ENCODE measurements at places on chromosomes 16 and 17. TPM values are rescaled to one million over a fixed set of nuclear protein-coding genes. Genes with fewer than 3 reads are reported as not detected.

DNA sequence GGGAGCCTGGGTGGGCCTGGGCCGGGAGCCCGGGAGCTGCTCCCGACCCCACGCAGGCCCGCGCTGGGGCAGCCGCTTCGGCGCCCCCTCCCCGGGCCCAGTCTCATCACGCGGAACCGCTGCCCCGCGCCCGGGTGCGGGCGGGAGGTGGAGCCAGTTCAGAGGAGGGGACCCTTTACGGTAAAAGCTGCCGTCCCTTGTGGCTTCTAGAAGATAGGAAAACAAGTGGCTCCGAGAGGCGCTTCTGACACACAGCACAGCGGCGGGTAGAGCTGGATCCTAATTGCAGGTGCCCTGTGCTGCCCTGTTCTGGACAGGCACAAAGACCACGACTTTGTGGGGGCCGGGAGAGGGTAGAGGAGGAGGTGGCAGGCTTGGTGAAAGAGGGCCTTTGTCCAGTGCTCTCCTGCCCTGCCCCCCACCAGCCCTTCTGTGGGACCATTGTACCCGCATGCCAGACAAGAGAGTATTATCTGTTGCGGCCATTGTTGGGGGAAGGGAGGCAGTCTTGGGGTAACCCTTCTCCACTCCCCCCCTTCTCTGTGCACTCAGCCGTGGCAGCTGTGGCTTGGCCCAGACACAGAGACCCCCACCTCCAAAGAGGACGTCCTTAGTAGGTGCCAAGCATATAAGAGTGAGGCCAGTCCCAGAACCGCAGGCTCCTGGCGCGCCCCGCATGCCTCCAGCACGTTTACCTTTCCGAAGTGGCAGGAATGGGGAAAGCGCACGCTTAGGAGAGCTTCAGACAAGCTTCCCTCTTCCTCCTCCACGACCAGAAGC lies 736 bp downstream of the CNP start:
- peak; percentile 58 for DNase-seq
- peaks cover 55% of the 10 kb centered on the region for H3K4me1 ChIP-seq
- no peaks in the 10 kb centered on the region for H3K27me3 ChIP-seq
- peak overlapping the region; percentile 73 for H3K4me3 ChIP-seq

GRCh38 chr16:8569650-8570346 lies 20.5 kb downstream of the TMEM114 start:
- H3K27me3 ChIP-seq = peaks cover 28% of the 10 kb centered on the region
- H3K27ac ChIP-seq = no peak overlapping the region
- peaks cover 3% of the 10 kb centered on the region for H3K36me3 ChIP-seq
- no peak for DNase-seq
- H3K4me1 ChIP-seq = peaks cover 12% of the 10 kb centered on the region

DNA sequence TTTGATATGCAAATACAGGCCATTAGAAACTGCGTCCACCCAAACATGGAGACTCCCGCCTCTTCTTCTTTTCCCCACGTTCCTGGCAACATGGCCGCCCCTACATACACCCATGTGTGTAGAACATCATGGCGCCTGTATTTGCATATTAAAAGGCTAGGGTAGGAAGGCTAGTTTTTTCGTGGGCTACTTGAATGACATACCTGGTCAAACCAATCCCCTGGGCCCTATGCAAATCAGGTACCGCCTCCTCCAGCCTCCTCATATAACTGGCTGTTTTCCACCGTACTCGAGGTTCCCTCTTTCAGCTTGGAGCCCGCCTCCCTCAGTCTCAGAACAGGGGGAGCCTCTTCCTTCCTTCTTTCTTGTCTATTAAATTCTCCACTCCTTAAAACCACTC lies 840 bp upstream of the CD300LB start:
- H3K4me3 ChIP-seq = no peak overlapping the region
- H3K36me3 ChIP-seq = no peaks in the 10 kb centered on the region
- peaks cover 12% of the 10 kb centered on the region for H3K4me1 ChIP-seq
- H3K27me3 ChIP-seq = peaks cover 56% of the 10 kb centered on the region
- no peak overlapping the region for H3K27ac ChIP-seq
- DNase-seq = no peak

DNA sequence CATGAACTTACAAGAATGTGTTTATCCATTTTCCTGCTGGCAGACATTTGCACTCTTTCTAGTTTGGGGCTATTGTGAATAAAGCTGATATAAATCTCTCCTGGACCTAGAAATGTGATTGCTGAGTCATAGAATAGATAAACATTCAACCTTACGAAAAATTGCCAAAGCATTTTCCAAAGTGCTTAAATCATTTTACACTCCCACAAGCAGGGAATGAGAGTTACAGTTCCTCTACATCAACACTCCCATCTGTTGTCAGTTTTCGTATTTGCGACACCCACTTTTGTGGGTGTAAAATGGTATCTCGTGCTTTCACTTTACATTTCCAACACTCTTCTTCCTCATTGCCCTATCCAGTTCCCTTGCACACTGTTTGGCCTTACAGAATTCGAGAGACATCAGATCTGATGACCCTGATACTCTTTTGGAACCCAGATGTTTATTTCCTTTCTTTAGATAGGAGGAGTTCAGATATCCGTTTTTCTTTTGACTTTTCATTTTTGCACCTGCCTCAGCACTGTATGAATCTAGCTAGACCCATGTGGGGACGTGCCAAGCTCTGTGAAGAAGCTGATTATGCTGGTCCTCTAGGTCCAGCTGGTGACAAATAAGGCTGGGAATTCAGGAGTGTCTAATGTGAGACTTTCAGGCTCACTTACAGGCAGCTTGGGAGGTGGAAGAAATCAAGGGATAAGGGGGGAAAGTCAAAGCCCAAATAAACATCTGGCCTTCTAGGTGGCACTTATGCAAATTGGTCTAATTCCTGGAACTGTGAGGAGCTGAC lies 14.0 kb downstream of the SOX9 start:
- DNase-seq = no peak
- H3K27me3 ChIP-seq = peaks cover 12% of the 10 kb centered on the region
- H3K4me1 ChIP-seq = no peaks in the 10 kb centered on the region
- H3K27ac ChIP-seq = no peak overlapping the region

DNA sequence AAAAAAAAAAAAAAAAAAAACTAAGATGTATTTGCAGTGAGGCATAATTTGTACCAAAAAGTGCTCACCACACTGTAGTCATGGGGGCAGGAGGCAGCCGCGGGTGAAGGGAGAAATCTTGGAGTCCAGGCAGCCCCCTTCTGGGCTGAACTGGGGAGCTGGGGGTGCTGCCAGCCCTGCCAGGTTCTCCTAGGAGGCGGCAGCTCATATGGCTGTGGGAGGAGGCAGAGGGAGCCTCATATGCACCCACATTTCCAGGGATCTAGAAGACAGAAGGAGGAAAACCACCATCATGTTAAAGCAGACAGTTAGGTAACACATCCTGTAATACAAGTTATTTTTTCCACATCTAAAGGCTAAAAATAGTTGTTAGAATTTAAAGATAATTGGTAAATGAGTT lies 16.3 kb downstream of the MAPT start:
- peaks cover 5% of the 10 kb centered on the region for H3K36me3 ChIP-seq
- no peak overlapping the region for H3K27ac ChIP-seq
- H3K4me3 ChIP-seq = no peak overlapping the region
- DNase-seq = no peak
- peaks cover 32% of the 10 kb centered on the region for H3K27me3 ChIP-seq

GRCh38 chr17:67245073-67245693 lies at the start of gene HELZ:
Gene HELZ (minus strand): TSS chr17:67245196. CDS start chr17:67218804, 26,392 bp downstream.
- peak; percentile 81 for DNase-seq
- H3K27me3 ChIP-seq = peaks cover 9% of the 10 kb centered on the region
- H3K36me3 ChIP-seq = peaks cover 6% of the 10 kb centered on the region
- H3K27ac ChIP-seq = peak within 1 kb of the TSS; percentile 96

DNA sequence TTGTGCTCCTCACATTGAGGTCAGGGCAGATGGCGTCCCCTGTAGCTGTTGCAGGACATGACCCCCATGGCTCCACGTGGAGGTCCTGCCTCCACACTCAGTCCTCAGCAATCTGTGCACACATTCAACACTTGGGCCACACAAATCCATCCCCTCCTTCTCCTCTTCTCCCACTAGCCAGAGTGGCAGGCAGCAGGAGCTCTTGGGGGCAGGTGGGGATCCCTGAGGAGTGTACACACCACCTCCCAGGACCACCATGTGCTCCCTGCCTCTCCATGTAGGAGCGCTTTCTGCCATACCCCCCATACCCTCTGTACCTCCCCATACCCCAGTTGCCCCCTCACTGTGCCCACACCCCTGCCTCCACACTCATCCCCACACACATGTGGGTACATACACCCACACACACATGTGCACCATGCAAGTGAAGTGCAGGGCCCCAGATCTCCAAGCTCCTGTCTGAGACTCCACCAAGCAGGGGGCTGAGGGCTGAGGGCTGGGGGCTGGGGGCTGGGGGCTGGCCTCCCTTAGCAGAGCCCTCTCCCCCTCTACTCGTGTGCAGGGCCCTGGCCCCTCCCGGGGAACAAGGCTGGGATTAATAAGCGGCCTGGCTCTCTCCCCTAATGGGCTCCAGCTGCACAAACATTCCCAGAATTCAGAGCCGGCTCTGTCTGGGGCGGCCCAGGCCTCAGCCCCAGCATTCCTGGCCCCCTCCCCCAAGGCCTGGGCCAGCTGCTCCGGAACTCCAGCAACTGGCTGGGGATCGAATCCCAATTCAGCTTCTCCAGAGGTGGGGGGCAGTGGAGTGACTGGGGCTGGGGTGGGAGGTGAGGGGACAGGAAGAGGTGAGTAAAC lies 48.2 kb upstream of the MEIOC start:
- H3K27me3 ChIP-seq = peaks cover under 1% of the 10 kb centered on the region
- H3K36me3 ChIP-seq = no peaks in the 10 kb centered on the region
- no peaks in the 10 kb centered on the region for H3K4me1 ChIP-seq
- no peak overlapping the region for H3K4me3 ChIP-seq

DNA sequence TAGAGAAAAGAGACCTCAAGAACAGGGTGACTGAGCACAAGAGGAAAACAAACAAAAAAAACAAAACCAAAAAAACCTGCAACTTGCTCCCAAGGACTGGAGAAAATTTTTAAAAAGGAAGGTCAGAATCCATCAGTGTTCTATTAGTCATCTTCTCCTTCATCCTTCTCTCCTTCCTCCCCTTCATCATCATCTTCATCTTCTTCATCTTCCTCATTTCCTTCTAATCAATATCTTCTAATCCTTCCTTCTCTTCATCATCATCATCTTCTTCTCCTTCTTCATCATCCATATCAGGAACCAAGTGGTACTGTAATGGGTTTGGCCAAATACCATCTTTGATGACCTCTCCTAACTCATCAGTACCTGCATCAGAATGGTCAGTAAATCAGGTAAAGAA lies 12.2 kb downstream of the HSF5 start:
- H3K36me3 ChIP-seq = no peaks in the 10 kb centered on the region
- peaks cover 15% of the 10 kb centered on the region for H3K4me1 ChIP-seq
- no peak for DNase-seq
- no peak overlapping the region for H3K4me3 ChIP-seq
- H3K27ac ChIP-seq = no peak overlapping the region

- DNase-seq = no peak
- no peaks in the 10 kb centered on the region for H3K27me3 ChIP-seq
- H3K27ac ChIP-seq = no peak overlapping the region
- no peak overlapping the region for H3K4me3 ChIP-seq
Observed at GRCh38 chr17:30858556-30859250, 26.9 kb downstream of the ATAD5 start.

DNA sequence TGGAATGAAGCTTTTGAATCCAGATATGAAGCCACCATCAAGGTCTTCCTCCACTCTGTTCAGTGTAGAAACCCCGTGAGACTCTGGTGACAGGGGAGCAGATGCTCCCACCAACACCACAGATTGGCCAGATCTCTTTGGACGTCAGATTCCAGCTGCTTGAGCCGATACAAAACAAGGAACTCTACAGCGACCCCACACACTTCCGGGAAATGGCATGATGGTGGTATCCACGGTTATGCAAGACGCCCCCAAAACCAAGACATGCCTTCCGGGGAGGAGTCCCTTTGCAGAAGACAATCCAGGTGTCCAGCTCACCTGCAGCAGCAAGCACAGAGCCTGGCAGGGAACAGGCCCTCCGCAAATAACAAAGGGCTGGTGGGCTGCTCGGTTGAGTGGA lies 19.8 kb upstream of the PITPNA start:
- H3K27me3 ChIP-seq = no peaks in the 10 kb centered on the region
- no peak for DNase-seq
- H3K4me1 ChIP-seq = peaks cover 4% of the 10 kb centered on the region
- H3K4me3 ChIP-seq = no peak overlapping the region
- no peak overlapping the region for H3K27ac ChIP-seq

GRCh38 chr16:75241955-75242354 lies 9.5 kb downstream of the BCAR1 start:
- no peak overlapping the region for H3K27ac ChIP-seq
- H3K4me1 ChIP-seq = peaks cover 8% of the 10 kb centered on the region
- no peak for DNase-seq
- no peaks in the 10 kb centered on the region for H3K36me3 ChIP-seq

DNA sequence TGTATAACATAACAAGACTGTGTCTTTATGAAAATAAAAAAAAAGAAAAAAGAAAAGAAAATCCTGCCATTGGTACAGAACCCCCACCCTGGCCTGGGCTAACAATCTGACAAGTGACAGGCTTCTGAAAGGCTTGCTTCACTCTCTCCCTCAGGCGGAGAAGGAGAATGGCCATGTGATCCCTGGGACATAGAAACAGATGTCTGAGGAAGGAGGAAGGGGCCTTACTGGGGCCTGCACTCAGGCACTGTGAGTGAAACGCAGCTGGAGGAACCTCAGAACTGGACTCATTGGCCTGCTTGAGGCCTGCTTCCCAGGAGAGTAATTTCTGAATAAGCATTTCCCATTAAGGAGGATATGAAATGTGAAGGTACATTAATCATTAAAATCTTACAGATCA lies 17.5 kb downstream of the MAP3K14 start:
- peaks cover 18% of the 10 kb centered on the region for H3K36me3 ChIP-seq
- peak overlapping the region; percentile 16 for H3K4me3 ChIP-seq
- H3K27ac ChIP-seq = peak overlapping the region; percentile 68
- H3K4me1 ChIP-seq = peaks cover 100% of the 10 kb centered on the region
- no peak for DNase-seq

The CCL5 gene
- total RNA-seq = 178 TPM

The KCNG4 gene
- not detected for total RNA-seq

The NEUROD2 gene
- total RNA-seq = not detected

The CRISPLD2 gene
- 0.51 TPM for total RNA-seq
